ENCODE measurements at places on chromosomes 5 and 9. TPM values are rescaled to one million over a fixed set of nuclear protein-coding genes. Genes with fewer than 3 reads are reported as not detected.

DNA sequence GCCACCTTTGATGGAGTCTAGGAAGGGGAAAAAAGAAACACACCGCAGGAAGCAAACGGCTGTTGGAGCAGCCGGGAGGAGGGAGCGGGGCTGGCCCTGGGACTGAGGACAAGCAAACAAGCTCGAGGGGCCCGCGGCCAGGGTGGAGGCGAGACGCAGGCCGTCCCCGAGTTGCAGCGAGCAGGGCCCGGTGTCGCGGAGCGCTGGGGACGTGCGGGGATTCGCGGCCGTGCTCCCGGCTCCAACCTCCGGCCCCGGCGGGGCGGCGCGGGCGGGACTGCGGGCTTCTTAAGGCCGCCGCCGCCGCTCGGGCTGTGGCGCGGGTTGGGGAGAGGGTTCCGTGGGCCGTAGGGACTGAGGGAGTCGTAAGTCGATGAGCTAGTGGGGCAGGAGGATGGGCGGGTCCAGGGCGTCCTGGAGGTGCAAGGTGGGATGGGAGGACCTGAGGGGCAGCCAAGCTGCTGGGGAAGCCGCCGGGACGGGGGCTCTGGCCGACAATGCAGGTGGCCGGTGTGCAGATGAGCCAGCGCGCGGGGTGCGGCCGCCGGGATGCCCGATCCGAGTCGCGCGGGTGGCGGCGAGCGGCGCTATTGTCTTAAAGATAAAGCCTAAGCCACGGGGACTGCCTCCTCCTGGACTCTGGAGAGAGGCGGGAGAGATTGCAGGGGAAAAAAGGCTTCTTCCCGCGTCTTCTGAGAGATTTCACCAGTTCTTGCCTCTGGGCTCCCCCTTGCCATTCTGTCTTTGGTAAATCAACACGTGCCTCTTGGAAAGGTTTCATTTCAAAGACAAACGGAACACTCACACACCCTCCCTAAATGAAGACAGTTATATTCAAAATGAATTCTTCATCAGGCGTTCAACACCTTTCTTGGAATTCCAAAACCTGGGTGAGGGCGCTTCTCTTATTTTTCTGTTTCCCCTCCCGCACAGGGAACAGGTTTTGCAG is 1.6 kb upstream of the HAPLN1 start:
- H3K4me3 ChIP-seq = peak overlapping the region; percentile 64
- no peak overlapping the region for H3K27ac ChIP-seq
- H3K36me3 ChIP-seq = no peaks in the 10 kb centered on the region
- peaks cover 15% of the 10 kb centered on the region for H3K4me1 ChIP-seq

- H3K4me3 ChIP-seq = no peak overlapping the region
- H3K27ac ChIP-seq = no peak overlapping the region
- peak; percentile 64 for DNase-seq
- H3K36me3 ChIP-seq = no peaks in the 10 kb centered on the region
Observed at GRCh38 chr5:133405275-133406034, 206.9 kb downstream of the FSTL4 start.

GRCh38 chr5:76446776-76447175 is 43.7 kb downstream of the IQGAP2 start:
- no peak for DNase-seq
- no peaks in the 10 kb centered on the region for H3K4me1 ChIP-seq
- no peaks in the 10 kb centered on the region for H3K27me3 ChIP-seq
- H3K36me3 ChIP-seq = no peaks in the 10 kb centered on the region
- no peak overlapping the region for H3K27ac ChIP-seq

- no peak overlapping the region for H3K27ac ChIP-seq
- H3K4me3 ChIP-seq = no peak overlapping the region
- no peak for DNase-seq
- no peaks in the 10 kb centered on the region for H3K27me3 ChIP-seq
- H3K4me1 ChIP-seq = no peaks in the 10 kb centered on the region
Observed at GRCh38 chr5:19917588-19918122, 70.3 kb downstream of the CDH18 start.

DNA sequence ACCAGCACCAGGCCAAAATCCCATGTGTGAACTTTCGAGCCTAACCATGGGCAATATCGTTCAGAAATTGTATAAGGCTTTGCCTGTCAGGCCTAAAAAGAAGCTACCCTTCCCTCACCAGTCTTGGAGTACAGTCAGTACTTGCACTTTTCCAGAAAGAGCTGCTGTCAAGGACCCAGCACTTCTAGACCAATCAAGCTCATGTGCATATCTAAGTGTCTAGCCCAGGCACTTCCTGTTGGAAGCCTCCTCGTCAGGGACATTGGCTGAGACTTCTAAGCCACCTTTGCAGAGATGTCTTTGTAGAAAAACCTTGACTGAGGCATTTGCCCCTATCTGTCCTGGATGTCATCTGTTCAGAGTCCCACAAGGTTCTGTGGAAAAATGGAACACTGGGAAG is 1930.5 kb downstream of the EFNA5 start:
- no peak overlapping the region for H3K4me3 ChIP-seq
- no peaks in the 10 kb centered on the region for H3K36me3 ChIP-seq
- DNase-seq = no peak
- H3K27ac ChIP-seq = no peak overlapping the region
- no peaks in the 10 kb centered on the region for H3K27me3 ChIP-seq

DNA sequence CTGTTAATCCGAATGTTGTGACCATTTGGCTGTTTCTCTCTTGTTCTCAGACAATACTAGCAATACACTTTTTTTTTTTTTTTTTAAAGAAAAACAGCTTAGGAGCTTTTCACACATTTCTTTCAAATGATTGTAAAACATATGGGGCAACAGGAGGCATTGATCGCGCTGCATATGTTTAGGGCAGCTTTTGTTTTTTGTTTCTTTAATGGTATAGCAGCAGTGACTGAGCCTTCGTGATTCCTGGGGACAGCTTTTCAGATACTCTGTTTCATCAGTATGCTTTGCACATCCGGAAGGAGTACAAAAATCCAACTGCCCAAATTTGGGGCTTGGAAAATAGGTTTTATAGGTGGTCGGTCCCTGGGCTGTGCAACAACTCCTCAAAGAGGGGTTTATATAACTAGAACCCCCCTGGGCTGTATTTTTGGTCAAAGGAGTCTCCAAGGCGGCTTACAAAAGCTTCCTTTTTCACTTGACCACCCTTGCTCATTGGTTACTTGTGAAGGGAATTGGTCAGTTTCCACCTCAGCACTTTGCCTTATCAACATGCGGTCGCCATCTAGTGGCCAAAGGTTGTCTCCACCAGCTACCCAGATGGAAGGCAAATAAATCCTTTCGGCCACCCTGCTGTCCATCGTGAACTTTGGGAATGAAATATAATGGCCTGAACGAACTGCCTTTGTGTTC is 91.8 kb downstream of the PDE6A start:
- H3K27ac ChIP-seq = no peak overlapping the region
- no peak for DNase-seq
- H3K4me3 ChIP-seq = no peak overlapping the region

PDE8B gene
- total RNA-seq = 5.9 TPM
